Progenitor cell of endocrine pancreas (in vitro differentiated cells): ENCODE measurements at places on chromosomes 3 and 15. TPM values are rescaled to one million over a fixed set of nuclear protein-coding genes. Genes with fewer than 3 reads are reported as not detected.

EOMES gene
- total RNA-seq: 0.11 TPM in 1 of 2 replicates, not detected in the other

DNA sequence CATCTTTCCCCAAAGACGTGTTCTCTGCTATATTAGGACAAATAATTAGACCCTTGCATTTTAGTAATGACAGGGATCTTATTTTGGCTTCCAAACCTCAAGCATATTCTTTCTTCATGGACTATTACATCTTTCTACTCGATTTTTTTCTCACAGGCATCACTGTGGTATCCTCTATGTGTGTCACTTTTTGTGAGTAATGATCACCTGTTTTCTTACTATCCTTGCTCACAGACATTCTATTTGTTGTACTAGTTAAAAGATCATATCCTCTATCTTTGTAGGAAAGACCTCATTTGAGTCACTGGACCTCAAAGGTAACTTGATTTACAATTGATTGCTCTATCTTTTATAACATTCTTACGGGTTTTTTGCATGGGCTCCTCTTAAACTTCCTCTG lies 6.8 kb downstream of the C3orf80 start:
- DNase-seq: no peak
- no peaks in the 10 kb centered on the region for H3K4me1 ChIP-seq
- H3K27ac ChIP-seq: no peak overlapping the region
- no peak overlapping the region for H3K4me3 ChIP-seq
- no peaks in the 10 kb centered on the region for H3K36me3 ChIP-seq

CDCP1 gene
- total RNA-seq: 10.1 and 15.3 TPM in 2 replicates

CA12 gene
- total RNA-seq: 0.38 and 0.58 TPM in 2 replicates

CLEC3B gene
- total RNA-seq: not detected in 2 replicates

BMF gene
- 128 and 129 TPM in 2 replicates for total RNA-seq

DNA sequence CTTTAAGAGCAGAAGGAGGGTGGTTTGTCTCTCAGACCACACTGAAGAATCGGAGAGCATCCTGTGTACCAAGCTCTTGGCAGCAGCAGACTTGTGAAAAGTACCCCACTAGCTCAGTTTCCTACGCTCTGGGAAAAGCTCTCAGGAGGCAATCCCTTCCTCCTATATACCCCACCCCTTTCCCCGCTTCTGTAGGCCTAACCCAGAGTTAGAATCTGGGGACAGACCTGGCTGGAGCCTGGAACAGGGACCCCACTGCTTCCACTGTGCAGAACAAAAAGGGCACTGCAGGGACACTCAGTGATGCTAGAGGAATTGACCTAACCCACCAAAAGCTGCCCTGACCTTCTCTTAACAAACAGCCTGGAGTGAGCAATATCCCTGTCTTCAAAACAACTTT lies 70.0 kb upstream of the CCDC39 start:
- H3K27me3 ChIP-seq: peaks cover 4% of the 10 kb centered on the region
- H3K4me1 ChIP-seq: peaks cover 7% of the 10 kb centered on the region
- no peak overlapping the region for H3K4me3 ChIP-seq

GRCh38 chr3:28504976-28505375 lies 156.4 kb upstream of the AZI2 start:
- H3K27ac ChIP-seq: no peak overlapping the region
- H3K4me3 ChIP-seq: no peak overlapping the region
- no peaks in the 10 kb centered on the region for H3K27me3 ChIP-seq

DNA sequence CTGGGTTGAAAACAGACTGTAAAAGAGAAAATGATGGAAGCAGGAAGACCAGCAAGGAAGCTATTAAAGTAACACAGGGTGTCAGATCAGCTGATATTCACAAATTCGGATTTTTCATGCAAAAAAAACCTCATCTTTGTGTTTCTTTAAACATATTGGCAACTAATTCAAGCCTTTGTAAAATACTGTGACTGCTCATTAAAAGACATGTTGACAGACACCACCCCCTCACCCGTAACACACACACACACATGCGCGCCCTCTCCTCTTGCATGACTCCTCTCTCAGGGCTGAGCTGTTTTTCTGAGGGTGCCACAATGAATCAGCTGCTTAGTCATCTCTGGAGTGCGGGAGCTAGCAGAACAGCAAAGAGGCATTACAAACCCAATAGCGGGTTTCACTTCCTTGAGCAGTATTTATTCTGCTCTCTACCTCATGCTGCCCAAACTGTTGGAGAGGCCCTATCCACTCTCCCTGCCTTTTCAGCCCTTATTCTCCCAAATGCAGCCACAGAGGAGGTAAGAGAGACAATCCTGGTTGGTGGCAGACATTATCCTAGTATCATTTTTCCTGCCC lies 35.8 kb upstream of the CCDC80 start:
- no peak overlapping the region for H3K4me3 ChIP-seq
- H3K4me1 ChIP-seq: peaks cover 15% of the 10 kb centered on the region
- no peaks in the 10 kb centered on the region for H3K36me3 ChIP-seq
- no peaks in the 10 kb centered on the region for H3K27me3 ChIP-seq
- peak overlapping the region; percentile 49 for H3K27ac ChIP-seq

- no peak overlapping the region for H3K27ac ChIP-seq
- no peak for DNase-seq
- H3K27me3 ChIP-seq: no peaks in the 10 kb centered on the region
- peaks cover 2% of the 10 kb centered on the region for H3K4me1 ChIP-seq
- H3K36me3 ChIP-seq: no peaks in the 10 kb centered on the region
Measured at GRCh38 chr3:152944671-152945070, 109.7 kb downstream of the P2RY1 start.

DNA sequence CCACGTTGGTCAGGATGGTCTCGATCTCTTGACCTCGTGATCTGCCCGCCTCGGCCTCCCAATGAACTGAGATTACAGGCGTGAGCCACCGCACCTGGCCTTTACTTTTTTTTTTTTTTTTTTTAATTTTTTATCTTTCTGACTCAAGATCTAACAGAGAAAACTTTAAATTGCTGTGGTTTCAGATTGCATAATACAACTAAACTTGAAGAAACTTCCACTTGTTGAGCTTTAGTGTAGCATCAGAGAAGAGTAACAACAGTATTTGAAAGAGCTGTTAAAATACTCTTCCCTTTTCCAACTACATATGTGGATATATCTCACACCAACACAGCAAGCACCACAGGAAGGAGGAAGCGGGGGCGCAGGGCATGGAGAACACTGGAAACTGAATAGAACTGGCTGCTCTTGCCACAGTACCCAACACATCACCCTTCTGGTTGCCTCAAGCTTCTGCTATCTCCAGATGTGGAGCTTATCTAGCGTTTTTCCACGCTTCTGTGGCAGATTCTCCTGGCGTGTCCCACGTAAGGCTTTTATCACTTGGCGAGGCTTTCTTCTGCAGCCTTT lies 45.4 kb downstream of the MAP6D1 start:
- H3K27ac ChIP-seq: no peak overlapping the region
- no peak for DNase-seq
- H3K27me3 ChIP-seq: no peaks in the 10 kb centered on the region
- no peaks in the 10 kb centered on the region for H3K4me1 ChIP-seq

LYZL4 gene
- total RNA-seq: not detected in 2 replicates

DNA sequence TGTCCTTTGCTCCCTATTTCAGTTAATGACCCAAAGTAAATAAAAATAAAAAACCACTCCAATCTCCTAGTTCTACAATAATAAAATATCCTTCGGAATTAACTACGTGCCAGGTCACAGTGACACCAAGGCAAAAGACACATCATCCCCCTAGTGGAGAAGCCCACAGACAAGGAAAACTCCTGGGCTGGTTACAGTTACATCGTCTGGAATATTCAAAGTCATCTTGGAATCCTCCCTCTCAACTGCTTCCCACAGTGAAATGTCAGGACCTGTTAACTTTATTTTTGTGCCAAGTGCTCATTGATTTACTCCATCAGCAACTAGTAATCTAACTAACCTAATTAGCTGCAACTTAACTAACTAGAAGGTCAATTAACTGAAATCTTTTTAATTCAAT lies 349.3 kb downstream of the MAGI1 start:
- no peak overlapping the region for H3K4me3 ChIP-seq
- no peaks in the 10 kb centered on the region for H3K36me3 ChIP-seq
- peaks cover 1% of the 10 kb centered on the region for H3K4me1 ChIP-seq
- H3K27ac ChIP-seq: no peak overlapping the region
- no peak for DNase-seq

- H3K4me3 ChIP-seq: no peak overlapping the region
- H3K4me1 ChIP-seq: peaks cover 31% of the 10 kb centered on the region
- H3K27ac ChIP-seq: no peak overlapping the region
Measured at GRCh38 chr3:61805510-61806080, 244.2 kb downstream of the PTPRG start.

- peaks cover 20% of the 10 kb centered on the region for H3K4me1 ChIP-seq
- peaks cover 3% of the 10 kb centered on the region for H3K27me3 ChIP-seq
- peak; percentile 11 for DNase-seq
- no peak overlapping the region for H3K4me3 ChIP-seq
- peak overlapping the region; percentile 84 for H3K27ac ChIP-seq
- H3K36me3 ChIP-seq: no peaks in the 10 kb centered on the region
Measured at GRCh38 chr3:134464064-134464688, 21.6 kb downstream of the ANAPC13 start.

DNA sequence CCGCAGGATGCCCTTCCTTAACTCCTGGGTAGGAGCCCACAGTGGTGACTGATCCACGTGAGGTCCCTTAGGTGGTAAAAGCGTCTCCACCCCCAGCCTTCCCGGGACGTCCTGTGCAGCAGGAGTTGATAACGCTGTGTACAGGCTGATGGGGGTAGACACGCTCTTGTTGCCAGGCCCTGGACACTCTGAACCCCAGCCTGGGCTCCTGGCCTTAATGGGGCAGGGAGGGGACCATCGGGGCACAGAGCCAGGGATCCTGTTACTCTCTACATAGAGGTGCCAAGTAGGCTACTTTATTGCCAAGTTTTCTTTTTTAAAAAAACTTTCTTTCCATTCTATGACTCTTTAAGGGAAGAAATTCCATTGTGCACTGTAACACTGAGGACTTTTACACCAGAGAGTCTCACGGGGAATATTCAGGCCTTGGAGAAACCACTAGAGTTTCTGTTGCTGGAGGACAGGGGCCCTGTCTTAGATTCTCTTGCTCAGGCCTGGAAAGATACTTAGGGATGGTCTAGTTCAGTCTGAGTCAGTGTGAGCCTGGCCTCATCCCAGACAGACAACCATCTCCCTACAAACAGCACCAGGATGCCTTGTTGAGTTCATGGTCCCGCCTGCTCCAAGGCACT lies 104.3 kb upstream of the RNU6-1 start:
- H3K4me3 ChIP-seq: no peak overlapping the region
- no peaks in the 10 kb centered on the region for H3K36me3 ChIP-seq
- H3K27ac ChIP-seq: no peak overlapping the region
- H3K27me3 ChIP-seq: no peaks in the 10 kb centered on the region
- DNase-seq: no peak
